Progenitor cell of endocrine pancreas (in vitro differentiated cells): ENCODE measurements at places on chromosomes 12 and 14.

DNA sequence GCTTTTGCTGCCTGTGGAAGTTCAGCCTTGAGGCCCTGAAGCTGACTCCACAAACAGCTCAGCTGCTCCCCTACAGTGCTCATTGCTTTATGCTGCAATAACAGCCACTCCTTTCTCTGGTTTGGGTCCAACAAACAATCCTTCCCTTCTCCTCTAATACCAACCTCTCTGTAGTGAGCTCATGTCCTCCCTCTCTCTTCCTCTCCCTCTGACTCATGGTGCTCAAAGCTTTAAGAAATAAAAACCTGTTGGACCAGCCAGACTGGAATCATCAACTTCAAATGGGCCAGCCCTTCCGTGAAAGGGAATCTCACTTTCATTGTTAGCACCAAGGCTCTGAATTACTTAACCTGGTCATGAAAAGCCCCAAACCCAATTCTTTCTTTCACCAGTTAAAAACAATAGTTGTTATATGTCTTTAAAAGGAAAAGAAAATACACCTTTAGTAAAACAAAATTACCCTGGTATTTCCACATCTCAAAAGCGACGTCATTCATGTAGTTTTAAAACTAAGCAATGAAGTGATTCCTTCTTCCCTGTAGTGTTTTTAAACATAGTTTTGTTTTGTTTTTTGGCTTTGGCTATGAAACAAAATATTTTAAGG, 126.4 kb downstream of the DUSP6 start:
- H3K27ac ChIP-seq: peak overlapping the region; percentile 81
- no peaks in the 10 kb centered on the region for H3K27me3 ChIP-seq
- peaks cover 1% of the 10 kb centered on the region for H3K36me3 ChIP-seq

DNA sequence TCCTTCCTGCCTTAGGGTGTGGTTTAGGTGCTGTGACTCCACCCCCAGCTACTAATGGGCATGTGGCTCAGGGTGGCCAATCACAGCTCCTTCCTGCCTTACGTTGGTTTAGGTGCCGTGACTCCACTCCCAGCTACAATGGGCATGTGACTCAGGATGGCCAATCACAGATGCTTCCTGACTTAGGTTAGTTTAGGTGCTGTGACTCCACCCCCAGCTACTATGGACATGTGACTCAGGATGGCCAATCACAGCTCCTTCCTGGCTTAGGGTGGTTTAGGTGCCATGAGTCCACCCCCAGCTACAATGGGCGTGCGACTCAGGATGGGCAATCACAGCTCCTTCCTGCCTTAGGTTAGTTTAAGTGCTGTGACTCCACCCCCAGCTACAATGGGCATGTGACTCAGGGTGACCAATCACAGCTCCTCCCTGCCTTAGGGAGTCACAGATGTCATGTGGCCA, 163.9 kb downstream of the TBX5 start:
- no peak overlapping the region for H3K4me3 ChIP-seq
- no peak for DNase-seq
- no peaks in the 10 kb centered on the region for H3K36me3 ChIP-seq
- peaks cover 29% of the 10 kb centered on the region for H3K27me3 ChIP-seq
- H3K27ac ChIP-seq: no peak overlapping the region
- peaks cover 8% of the 10 kb centered on the region for H3K4me1 ChIP-seq

- no peaks in the 10 kb centered on the region for H3K36me3 ChIP-seq
- H3K4me1 ChIP-seq: peaks cover 11% of the 10 kb centered on the region
- no peak overlapping the region for H3K4me3 ChIP-seq
Measured at GRCh38 chr12:12582193-12582881, 19.7 kb upstream of the DUSP16 start.

DNA sequence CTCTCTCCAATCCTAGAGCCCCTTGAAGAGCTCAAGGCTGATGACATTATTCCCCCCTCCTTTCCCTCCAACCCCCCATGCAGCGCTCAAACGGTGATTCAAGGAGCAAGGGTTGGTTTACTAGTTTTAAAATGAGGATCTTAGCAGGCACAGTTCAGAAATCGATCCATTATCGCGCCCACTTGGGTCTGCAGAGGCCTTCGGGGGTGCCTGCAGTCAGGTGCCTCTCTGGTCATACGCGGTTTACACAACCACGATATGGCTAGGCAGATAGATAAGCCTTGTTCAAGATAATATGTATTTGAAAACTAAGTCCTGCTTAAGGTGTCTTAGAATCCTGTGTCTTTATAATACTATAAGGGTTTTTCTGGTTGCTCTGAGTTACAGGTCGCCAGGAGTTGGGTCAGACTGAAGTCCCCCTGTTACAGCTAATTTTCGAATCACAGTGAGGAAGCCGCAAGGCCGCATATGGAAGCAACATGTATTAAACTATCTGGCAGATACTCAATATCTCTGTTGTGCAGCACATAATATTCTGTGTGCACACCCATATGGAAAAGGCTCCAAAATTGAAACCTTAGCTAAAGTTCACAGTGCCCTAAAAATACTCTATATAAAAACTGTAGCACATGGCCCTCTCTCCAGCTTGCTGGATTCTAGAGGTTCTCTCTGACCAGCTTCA, 10.0 kb downstream of the BHLHE41 start:
- H3K27me3 ChIP-seq: peaks cover 43% of the 10 kb centered on the region
- peaks cover 38% of the 10 kb centered on the region for H3K4me1 ChIP-seq
- peak overlapping the region; percentile 71 for H3K4me3 ChIP-seq
- H3K36me3 ChIP-seq: no peaks in the 10 kb centered on the region

DNA sequence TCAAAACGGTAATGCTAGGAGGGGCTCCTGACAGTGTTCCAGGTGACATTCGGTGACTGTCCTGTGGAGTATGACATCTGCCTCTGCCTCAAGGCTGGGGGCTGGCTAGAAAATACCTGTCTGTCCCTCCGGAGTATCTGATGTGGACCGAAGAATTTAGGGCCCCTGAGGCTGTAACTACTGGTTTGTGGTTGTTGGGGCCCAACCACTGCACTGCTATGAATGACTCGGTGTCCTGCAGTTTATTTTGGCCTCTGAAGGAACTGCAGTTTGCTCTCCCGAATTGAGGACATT, 198.9 kb upstream of the CAND1 start:
- DNase-seq: no peak
- peaks cover 9% of the 10 kb centered on the region for H3K27me3 ChIP-seq
- peaks cover 20% of the 10 kb centered on the region for H3K4me1 ChIP-seq

GRCh38 chr12:93707836-93708235, 30.7 kb downstream of the CRADD start:
- H3K36me3 ChIP-seq: peaks cover 2% of the 10 kb centered on the region
- DNase-seq: no peak
- H3K27ac ChIP-seq: no peak overlapping the region

GRCh38 chr12:27779416-27779919, 565 bp upstream of the KLHL42 start:
- peak overlapping the region; percentile 98 for H3K27ac ChIP-seq
- H3K4me1 ChIP-seq: peaks cover 20% of the 10 kb centered on the region
- H3K4me3 ChIP-seq: peak overlapping the region; percentile 92
- DNase-seq: peak; percentile 18

DNA sequence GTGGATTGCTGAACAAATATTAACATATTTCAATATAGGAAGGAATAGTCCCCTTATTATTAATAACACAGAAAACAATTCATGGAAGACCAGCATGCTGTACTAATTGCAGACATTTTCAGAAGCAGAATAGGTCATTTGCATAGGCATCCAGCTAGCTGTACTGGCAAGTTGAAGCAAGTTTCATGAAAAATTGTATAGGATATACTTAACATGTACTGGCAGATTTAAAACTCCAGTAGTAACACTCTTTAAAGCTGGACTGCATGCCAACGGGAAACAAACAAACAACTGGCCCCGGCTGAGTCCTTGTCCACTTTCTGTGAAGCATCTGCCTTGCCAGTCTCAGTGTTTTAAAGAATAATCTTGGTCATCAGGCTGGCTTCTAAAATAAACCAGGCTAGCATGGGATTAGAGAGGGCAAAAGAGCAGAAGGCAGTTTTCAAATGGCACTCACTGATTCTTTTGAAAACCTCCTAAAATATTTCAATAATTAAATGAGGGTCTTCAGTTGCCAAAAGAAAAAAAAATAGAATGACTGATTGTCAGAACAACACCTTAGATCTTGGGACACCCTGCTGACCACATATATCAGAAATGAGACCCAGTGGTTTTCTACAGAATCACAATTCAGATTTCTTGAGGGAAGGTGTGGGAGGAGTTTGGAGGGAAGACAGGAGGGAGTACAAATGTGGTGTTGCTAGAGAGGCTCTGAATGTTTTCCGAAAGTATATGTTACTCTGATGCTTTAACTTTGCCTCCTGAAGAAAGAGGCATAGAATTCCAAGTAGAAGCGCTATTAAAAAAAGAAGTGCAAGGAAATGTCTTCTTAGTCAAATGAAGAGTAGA, 122.5 kb upstream of the KRAS start:
- H3K36me3 ChIP-seq: peaks cover 3% of the 10 kb centered on the region
- H3K27me3 ChIP-seq: peaks cover 3% of the 10 kb centered on the region
- H3K27ac ChIP-seq: no peak overlapping the region
- DNase-seq: no peak

DNA sequence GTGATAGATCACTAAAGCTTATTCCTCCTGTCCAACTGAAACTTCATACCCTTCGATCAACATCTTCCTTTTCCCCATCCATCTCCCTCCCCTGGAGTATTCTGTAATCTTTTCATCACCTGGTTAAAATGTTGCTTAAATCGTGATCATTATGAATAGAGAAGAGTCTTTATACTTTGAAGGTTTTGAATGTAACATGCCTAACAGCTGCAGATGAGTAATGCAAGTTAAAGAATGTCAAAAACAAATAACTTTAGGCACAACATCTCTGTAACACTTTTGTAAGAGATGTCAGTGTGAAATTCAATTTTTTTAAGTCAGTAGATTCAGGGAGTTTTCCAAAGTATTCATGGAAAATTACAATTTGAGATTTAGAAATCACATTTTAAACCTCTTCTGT, 25.0 kb downstream of the RXYLT1 start:
- no peak for DNase-seq
- H3K4me3 ChIP-seq: no peak overlapping the region
- H3K27me3 ChIP-seq: no peaks in the 10 kb centered on the region

DNA sequence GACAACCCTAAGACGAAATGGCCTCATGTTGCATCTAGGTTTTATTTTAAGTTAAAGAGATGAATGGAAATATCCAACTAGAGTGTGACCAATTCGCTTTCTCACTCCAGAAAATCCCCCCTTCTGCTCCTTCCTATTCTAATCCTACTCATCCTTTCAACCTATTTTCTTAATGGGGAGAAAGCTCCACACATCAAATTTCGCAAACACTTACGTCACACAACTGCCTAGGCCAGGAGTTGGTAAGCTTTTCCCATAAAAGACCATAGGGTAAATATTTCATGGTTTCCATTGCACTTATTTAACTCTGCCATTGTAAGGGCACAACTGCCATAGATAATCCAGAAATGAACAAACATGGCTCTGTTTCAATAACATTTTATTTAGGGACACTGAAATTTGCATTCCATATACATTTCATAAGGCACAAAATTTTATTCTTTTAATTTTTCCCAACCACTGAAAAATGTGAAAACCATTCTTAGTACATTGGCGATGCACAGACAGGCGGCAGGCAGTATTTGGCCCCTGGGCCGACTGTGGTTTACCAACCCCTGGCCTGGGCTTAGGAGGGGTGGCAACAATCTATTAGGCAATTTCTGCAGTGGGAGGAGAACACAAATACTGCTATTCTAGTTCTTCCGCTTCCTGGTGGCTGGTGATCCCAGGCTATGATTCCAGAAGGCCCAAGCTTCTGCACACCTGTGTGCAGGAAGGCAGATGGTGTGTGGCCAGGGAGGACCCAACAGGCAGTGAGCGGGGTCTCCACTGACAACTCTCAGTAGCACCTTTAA, 67.2 kb upstream of the FOXN3 start:
- H3K36me3 ChIP-seq: no peaks in the 10 kb centered on the region
- DNase-seq: no peak

- H3K4me1 ChIP-seq: peaks cover 5% of the 10 kb centered on the region
- peaks cover 2% of the 10 kb centered on the region for H3K27me3 ChIP-seq
- no peak overlapping the region for H3K4me3 ChIP-seq
- no peak overlapping the region for H3K27ac ChIP-seq
- no peaks in the 10 kb centered on the region for H3K36me3 ChIP-seq
Measured at GRCh38 chr12:105724641-105725040, 394.1 kb downstream of the C12orf75 start.

DNA sequence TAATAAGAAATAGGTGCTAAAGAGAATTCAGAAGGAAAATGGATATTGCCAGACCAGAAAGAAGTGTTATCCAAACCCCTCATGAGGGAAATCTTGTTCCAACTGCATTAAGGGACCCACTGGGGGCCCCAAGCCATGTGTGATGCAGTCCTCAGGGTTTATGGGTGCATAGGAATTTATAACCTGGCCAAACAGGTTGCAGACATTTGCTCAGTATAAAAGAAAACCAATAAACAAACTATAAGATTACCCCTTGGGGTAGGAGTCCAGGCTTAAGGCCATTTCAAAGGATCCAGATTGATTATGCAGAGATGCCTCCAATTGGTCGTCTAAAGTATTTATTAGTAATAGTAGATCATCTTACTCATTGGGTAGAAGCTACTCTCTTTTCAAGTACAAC, 240.9 kb upstream of the DIO3 start:
- H3K4me3 ChIP-seq: no peak overlapping the region
- no peak overlapping the region for H3K27ac ChIP-seq
- DNase-seq: no peak
- H3K4me1 ChIP-seq: peaks cover 15% of the 10 kb centered on the region

DNA sequence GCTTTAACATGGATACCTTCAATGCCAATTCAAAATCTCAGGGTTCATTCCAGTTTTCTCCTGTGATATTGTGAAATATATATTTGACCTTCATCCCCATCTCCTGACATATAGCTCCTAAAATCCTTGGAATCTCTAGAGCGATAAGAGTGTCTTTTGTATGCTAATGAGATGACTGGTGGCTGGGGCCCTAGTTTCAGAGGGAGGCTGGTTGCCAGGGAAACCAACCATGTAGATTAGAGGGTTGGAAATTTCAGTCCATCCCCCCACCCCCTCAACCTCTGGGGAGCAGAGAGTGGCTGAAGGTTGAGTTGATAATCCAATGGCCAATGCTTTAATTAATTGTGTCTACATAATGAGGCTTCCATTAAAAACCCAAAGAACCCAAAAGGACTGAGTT, 59.4 kb downstream of the SDR9C7 start:
- no peaks in the 10 kb centered on the region for H3K4me1 ChIP-seq
- peaks cover 2% of the 10 kb centered on the region for H3K27me3 ChIP-seq
- no peak for DNase-seq
- no peak overlapping the region for H3K4me3 ChIP-seq

DNA sequence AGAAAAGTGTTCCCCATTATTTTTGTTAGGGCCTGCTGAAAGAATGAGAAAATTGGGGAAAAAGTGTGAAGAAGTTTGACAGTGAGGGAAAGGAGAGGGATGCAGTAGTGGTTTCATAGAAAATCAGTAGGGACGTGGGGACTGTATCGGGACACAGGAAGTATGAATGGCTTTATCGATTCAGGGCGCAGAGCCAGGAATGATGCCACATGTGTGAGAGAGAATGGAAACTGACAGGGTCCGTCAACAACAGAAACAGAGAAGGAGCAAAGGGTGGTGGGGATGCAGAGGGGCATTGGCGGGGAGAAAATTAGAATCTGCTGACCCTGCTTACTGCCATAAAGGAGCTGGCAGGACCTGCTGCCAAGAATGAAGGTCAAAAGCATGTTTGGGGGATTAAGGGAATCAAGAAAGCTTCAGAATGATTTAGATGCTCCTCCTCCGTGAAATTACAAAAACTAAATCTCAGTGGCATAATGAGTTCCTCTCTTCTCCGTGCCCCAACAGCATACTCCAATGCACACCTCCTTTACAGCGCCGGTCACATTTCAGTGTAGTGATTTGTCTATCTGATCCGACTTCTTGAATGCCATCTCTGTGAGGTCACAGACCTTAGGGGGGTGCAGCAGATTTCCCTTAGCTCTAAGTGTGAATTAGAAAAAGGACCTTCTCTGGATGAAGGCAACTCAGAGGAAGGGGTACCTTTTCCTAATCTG, 92.6 kb downstream of the EMP1 start:
- H3K4me3 ChIP-seq: no peak overlapping the region
- no peak for DNase-seq
- peaks cover 9% of the 10 kb centered on the region for H3K27me3 ChIP-seq
- no peaks in the 10 kb centered on the region for H3K4me1 ChIP-seq
- H3K36me3 ChIP-seq: no peaks in the 10 kb centered on the region
